Right cardiac atrium (tissue), 5 donors: ENCODE measurements at places on chromosomes 6 and 20. TPM values are rescaled to one million over a fixed set of nuclear protein-coding genes. Genes with fewer than 3 reads are reported as not detected.

DNA sequence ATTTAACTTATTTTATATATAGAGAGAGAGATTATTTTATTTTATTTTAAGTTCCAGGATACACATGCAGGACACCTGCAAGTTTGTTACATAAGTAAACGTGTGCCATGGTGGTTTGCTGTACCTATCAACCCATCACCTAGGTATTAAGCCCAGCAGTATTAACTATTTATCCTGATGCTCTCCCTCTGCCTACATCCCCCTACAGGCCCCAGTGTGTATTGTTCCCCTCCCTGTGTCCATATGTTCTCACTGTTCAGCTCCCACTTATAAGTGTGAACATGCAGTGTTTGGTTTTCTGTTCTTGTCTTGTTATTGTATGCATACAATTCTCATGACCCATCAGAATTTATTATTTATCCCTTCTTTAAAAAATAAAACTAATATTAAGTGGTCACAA lies 34.6 kb downstream of the FKBP1C start:
- no peak for DNase-seq

The RSPO3 gene
- polyA plus RNA-seq: 1.3 TPM

- no peak for DNase-seq
Observed at GRCh38 chr6:152783217-152783878, 32.8 kb downstream of the VIP start.

The VGLL2 gene
- 1.8 TPM for polyA plus RNA-seq
